ENCODE measurements at places on chromosomes 4 and X. TPM values are rescaled to one million over a fixed set of nuclear protein-coding genes. Genes with fewer than 3 reads are reported as not detected.

ZGRF1 gene
- 5.2 TPM for total RNA-seq

WDR44 gene
- total RNA-seq = 12.0 TPM

GYG2 gene
- total RNA-seq = 0.52 TPM

IGFBP7 gene
- 40.9 TPM for total RNA-seq

MAGEB1 gene
- not detected for total RNA-seq

KIAA1210 gene
- not detected for total RNA-seq

IDH3G gene
- total RNA-seq = 32.6 TPM

TENM3 gene
- 3.6 TPM for total RNA-seq

TLR7 gene
- total RNA-seq = 0.08 TPM

TLR10 gene
- total RNA-seq = 0.40 TPM

ZDHHC15 gene
- 0.20 TPM for total RNA-seq

PAK3 gene
- 0.28 TPM for total RNA-seq

NOX1 gene
- 0.08 TPM for total RNA-seq

SPANXN4 gene
- total RNA-seq = not detected

LIMCH1 gene
- total RNA-seq = 15.5 TPM

FGFBP1 gene
- total RNA-seq = 402 TPM

SLC2A9 gene
- total RNA-seq = 21.5 TPM

USP9X gene
- total RNA-seq = 47.3 TPM

PABPC5 gene
- not detected for total RNA-seq

IL13RA2 gene
- 0.16 TPM for total RNA-seq

RRH gene
- total RNA-seq = 0.16 TPM

CASP3 gene
- total RNA-seq = 20.1 TPM

CLNK gene
- 0.08 TPM for total RNA-seq

FANCB gene
- total RNA-seq = 2.8 TPM

SH3BP2 gene
- total RNA-seq = 32.6 TPM

CXCL11 gene
- 0.24 TPM for total RNA-seq

SLC49A3 gene
- total RNA-seq = 2.7 TPM

HEPH gene
- total RNA-seq = 2.9 TPM

SMIM10 gene
- total RNA-seq = 0.84 TPM

DOK7 gene
- total RNA-seq = 0.36 TPM

APLN gene
- 0.28 TPM for total RNA-seq

DNAAF6 gene
- total RNA-seq = not detected

H2BW2 gene
- total RNA-seq = not detected

GPM6B gene
- total RNA-seq = 3.6 TPM

PRIMPOL gene
- total RNA-seq = 9.9 TPM

HTR2C gene
- total RNA-seq = not detected

EBP gene
- total RNA-seq = 221 TPM

NELFA gene
- 25.8 TPM for total RNA-seq

ZNF185 gene
- total RNA-seq = 341 TPM

GJB1 gene
- total RNA-seq = 0.12 TPM

HERC5 gene
- 0.80 TPM for total RNA-seq

MAGEA1 gene
- not detected for total RNA-seq

MCF2 gene
- not detected for total RNA-seq

BEX2 gene
- 5.2 TPM for total RNA-seq

CDX4 gene
- total RNA-seq = not detected

All from esophagus mucosa (tissue), 1 donor.